ENCODE measurements at places on chromosomes 3 and 15. TPM values are rescaled to one million over a fixed set of nuclear protein-coding genes. Genes with fewer than 3 reads are reported as not detected.

The SMCO1 gene
- not detected for total RNA-seq

The CDCP1 gene
- 5.4 TPM for total RNA-seq

The CYP8B1 gene
- 0.11 TPM for total RNA-seq

The TMEM212 gene
- total RNA-seq, result not detected

The RYR3 gene
- total RNA-seq, result not detected

The CHRNA5 gene
- total RNA-seq, result 8.1 TPM

The FETUB gene
- total RNA-seq, result not detected

The ANKUB1 gene
- total RNA-seq, result not detected

Measured in A375 (cell line).